ENCODE measurements at places on chromosomes 12 and 14. TPM values are rescaled to one million over a fixed set of nuclear protein-coding genes. Genes with fewer than 3 reads are reported as not detected.

DNA sequence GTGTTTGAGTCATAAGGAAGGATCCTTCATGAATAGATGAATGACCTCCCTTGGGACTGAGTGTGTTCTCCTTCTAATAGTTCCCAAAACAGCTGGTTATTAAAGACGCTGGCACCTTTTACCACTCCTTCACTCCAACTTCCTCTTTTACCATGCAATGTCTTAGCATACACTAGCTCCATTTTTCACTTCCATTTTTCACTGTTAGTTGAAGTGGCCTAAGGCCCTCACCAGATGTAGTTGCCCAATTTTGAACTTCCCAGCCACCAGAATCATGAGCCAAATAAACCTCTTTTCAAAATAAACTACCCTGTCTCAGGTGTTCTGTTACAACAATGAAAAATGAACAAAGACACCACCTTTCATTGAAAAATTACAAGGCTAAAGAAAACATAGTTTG lies 64.7 kb downstream of the GPR65 start:
- DNase-seq: no peak

- peak; percentile 61 for DNase-seq
Observed at GRCh38 chr12:49909826-49910225, 6.1 kb upstream of the FAIM2 start.

Gene KCNC2
- total RNA-seq: not detected

Gene TAS2R50
- total RNA-seq: 0.96 TPM

Gene FAM90A1
- total RNA-seq: 0.63 TPM

GRCh38 chr12:46218322-46219095 lies 50.3 kb downstream of the SLC38A1 start:
- DNase-seq: no peak

Gene DTX1
- total RNA-seq: 1.8 TPM

Gene PTPRB
- total RNA-seq: 4.7 TPM

GRCh38 chr14:61213191-61213621 lies 67.9 kb downstream of the TMEM30B start:
- no peak for DNase-seq

- no peak for DNase-seq
Observed at GRCh38 chr12:22874151-22874550, 249.2 kb downstream of the ETNK1 start.

Gene STRAP
- total RNA-seq: 188 TPM

DNA sequence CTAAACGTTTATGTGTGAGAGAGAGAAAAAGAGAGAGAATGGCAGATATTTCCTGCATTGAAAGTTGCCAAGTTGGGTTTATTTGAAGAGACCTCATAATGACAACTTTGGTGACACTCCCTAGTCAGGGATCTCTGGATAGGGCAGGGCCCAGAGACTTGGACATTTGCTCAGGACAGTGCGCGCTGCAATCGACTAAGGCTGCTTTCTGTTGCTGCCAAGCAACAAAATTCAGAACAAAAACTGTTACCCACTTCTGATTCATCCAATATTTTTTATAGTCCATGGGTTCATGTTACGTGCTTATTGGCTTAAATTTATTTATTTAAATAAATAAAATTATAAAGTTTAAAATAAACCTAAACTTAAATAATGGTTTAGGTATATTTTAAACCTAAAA lies 34.2 kb downstream of the PTGER2 start:
- no peak for DNase-seq
